ENCODE measurements at places on chromosomes 16 and 17.

DNA sequence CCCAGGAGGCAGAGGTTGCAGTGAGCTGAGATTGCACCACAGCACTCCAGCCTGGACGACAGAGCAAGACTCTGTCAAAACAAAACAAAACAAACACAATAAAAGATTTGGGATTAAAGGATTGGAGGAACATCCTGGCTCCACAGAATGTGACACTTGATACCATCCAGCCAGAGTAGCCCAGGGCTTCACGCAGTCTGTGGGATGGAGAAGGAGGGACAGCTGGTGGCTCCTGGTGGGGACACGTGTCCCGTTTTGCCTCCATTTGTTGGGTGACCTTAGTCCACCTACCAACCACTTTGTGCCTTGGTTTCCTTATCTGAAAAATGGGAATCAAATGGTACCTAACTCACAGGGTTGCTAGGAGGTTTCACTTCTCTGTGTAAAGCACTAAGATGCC lies 12.4 kb upstream of the CYB561 start:
- no peak for DNase-seq

DNA sequence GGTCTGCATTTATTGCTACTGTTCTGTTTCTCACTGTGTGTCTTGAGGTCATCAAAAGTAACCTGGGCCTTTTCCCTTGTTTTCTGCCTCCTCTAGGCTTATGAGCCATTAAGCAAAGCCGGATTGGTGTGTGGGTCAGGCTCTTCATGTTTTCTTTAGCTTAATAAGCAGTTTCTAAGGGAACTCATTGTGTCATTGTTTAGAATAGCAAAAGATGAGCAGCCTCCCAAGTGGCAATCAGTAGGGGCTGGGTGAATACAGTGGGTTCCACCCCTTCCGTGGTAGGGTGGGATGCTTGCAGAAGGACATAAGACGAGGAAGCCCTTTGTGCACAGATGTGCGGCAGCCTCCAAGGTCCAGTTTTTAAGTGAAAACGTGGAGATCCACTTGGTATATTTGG lies 34.5 kb downstream of the ABCC1 start:
- DNase-seq: no peak

DNA sequence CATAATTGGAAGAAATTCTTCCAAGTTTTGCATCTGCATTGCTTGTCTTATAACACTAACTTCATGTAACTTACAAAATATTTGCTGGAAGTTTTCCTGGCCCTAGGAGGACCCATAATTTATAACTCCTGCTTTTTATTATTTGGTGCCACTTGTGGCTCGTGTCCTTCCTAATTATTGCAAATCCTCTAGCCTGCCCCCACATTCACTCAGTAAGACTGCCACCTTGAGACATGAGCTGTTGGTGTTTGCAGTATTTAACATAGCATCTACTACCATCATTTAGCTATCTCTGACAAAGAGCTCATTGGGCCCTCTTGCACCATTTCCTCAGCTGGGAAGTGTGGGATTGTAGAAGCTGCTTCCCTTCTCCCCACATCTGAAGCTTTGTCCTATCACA lies 49.5 kb downstream of the FTO start:
- no peak for DNase-seq

GRCh38 chr17:45326626-45327025 lies 9.8 kb upstream of the MAP3K14 start:
- no peak for DNase-seq

GRCh38 chr17:10626390-10626789 lies 30.7 kb downstream of the MYH3 start:
- DNase-seq: no peak

GRCh38 chr17:14261406-14261805 lies 24.7 kb upstream of the CDRT15 start:
- DNase-seq: no peak

- DNase-seq: no peak
Observed at GRCh38 chr17:80930335-80931279, 61.0 kb upstream of the CHMP6 start.

DNA sequence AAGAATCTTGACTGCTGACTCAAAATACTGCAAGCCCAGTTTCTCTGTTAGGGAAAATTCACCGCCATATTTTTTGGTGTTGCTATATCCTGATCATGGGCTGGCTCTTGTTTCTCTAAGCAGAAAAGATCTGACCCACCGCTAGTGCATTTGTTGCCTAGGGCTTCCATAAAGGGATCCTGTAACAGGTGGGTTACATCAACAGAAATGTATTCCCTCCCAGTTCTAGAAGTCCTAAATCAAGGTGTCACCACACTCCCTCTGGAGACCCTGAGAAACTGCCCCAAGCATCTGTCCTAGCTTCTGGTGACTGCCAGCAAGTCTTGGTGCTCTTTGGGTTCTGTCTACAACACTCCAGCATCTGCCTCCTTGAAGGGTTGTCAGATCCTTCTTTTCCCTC lies 99.7 kb downstream of the MAF start:
- no peak for DNase-seq

GRCh38 chr17:79369532-79369931 lies 241.3 kb downstream of the RBFOX3 start:
- DNase-seq: no peak

GRCh38 chr17:45672301-45672700 lies 111.8 kb upstream of the CRHR1 start:
- no peak for DNase-seq

GRCh38 chr16:81451753-81452680 lies 7.4 kb downstream of the CMIP start:
- no peak for DNase-seq

DNA sequence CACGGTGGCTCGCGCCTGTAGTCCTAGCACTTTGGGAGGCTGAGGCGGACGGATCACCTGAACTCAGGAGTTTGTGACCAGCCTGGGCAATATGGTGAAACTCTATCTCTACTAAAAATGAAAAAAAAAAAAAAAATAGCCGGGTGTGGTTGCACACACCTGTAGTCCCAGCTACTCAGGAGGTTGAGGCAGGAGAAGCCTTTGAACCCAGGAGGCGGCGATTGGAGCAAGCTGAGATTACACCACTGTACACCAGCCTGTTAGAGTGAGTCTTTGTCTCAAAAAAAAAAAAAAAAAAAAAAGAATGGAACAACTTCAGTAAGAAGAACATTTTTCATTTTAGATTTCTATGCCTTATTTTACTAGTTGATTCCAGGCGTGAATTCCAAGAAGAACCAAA lies 2.7 kb downstream of the NUP85 start:
- no peak for DNase-seq

- DNase-seq: no peak
Observed at GRCh38 chr17:3669548-3669947, 936 bp downstream of the EMC6 start.

DNA sequence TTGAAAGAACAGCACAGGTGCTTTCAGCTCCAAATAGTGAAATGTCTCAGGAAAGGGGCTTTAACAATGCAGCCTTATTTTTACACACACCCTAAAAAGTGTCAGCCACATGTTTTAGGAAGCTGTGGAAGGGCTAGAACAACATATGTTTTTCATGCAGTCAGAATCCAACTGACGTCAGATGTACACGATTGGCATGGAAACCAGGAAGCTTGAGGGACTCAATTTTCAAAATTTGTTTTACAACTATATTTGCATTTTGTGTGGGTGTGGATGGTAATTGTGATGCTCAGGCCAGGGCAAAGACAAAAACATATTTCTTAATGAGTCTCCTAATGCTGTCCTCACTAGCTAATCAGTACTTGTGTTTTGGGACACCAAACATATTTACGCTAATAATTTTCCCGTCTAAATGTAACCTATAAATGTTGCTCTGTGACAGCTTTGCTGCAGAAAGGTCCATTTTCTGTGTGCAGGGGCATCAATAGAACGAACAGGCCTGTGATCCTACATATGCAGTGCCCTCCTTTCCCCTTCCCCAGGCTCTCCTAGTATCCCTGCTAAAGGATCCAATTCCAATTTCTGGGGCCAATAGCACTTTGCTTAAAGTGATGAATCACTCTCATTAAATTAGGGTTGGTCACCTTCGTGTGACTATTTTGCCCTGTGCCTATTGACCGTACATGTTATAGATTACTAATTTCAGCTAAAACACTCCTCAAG lies 434.0 kb upstream of the CDH5 start:
- peak; percentile 7 for DNase-seq

GRCh38 chr16:84677017-84677803 lies 22.6 kb upstream of the USP10 start:
- DNase-seq: no peak

DNA sequence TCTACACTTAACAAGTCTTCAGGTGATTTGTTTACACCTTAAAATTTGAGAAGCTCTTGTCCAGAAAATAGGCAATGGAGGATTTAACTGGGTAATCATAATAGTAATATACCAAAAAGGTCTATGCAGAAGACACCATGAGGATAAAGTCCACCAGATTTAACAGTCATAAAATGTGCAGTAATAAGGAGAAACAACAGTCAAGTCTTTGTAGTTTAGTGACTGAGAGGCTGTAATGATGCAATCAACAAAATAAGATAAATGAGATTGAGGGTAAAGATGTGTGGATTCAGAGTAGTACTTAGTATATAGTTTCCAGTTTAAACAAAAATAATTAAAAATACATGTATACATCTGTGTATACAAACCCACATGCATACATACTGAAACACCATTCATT lies 91.2 kb downstream of the STXBP4 start:
- no peak for DNase-seq

DNA sequence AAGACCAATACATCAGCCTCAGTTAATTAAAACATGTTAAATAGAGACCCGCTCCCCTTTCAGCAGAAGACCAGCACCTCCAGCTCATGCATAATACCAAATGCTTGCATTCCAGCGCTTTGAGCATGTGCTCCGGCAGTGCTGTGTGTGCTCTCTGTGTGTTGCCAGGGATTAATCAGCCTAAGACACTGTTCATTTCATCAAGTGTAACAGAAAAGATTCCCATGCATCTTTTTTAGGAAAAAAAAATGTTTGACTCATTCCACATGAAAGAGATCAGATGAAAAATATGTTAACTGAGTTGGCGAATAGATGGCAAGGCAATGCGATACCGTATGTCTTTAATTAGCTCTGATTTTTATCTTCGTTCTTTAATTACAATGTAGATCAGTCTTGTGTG lies 187.6 kb downstream of the RPTOR start:
- DNase-seq: peak; percentile 88

DNA sequence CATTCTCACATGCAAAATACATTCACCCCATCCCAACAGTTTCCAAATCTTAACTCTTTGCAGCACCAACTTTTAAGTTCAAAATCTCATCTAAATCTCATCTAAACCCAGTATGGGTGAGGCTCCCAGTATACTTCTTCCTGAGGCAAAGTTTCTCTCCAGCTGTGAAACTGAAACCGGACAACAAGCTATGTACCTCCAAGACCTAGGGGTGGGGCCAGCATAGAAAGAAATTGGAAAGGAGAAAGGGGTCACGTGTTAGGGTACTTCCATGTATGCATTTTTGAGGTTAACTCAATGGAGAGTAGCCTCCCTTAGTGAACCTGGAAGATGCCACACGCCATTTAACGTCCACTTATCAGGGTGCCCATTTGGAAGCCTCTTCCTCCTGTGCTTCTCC lies 23.9 kb upstream of the LRRC75A start:
- no peak for DNase-seq

GRCh38 chr17:16911141-16911937 lies 60.6 kb downstream of the TNFRSF13B start:
- DNase-seq: no peak

GRCh38 chr17:61494325-61495160 lies 42.3 kb downstream of the TBX4 start:
- DNase-seq: no peak

DNA sequence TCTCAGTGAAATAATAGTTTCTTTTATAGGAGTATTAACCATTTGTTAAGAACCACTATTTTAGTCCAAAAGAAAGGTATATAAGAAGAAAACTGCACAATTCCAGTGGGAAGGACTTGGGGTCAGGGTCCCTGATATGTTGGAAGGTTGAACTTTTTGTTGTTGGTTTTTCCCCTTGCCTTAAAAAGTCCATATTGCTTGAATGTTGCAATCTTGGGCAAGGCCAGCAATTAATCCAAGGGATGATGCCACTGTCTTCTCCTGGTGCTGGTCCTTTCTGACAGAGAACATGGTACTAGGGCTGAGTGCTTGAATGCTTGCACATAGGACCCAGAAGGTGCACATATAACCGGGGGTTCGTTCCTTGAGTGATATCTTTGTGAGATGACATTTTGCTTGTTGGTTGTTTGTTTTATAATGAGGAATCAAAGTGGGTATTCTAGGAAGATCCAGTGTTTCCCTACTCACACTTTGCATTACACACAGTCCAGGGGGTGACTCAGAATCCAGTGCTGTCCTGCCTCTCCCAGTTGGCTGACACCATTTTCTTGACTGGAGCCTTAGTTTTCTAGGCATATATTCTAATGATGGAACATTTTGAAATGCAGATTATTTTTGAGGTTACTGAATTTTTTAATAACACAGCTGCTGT lies 54.9 kb downstream of the SIAH1 start:
- DNase-seq: no peak

GRCh38 chr17:78653382-78653781 lies 76.2 kb upstream of the DNAH17 start:
- no peak for DNase-seq

DNA sequence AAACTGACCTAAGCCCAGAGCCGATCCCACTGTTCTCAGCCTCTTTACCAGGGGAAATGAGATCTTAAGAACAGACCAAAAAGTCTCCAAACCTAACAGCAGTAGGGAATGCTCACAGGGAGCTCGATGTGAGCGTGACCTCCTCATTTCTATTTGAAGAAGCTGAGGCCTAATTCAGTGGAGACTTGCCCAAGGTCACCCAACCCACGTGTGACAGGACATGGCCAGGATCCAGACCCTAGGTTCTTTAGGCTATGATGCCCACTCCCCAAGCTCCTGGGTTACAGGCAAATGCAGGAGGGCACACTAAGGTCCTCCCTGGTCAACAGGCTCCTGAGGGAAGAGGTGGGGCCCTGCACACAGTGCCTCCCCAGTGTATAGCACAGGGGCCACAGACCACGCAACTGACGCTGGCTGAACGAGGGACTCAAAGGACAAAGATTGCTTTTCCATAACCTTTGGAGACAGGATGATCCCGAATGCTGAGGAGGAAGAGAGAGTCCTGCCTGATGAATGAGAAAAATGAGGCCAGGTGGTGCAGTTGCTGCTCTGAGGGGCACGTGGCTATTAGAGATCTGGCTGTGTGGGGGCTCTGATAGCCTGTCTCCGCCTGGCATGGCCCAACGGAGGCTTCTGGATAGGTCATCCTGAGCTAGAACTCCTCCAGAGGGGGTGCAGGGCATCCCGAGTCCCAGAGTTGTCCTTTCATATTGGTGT lies 24.0 kb downstream of the MAP3K14 start:
- no peak for DNase-seq

Measured in fibroblast of skin of left quadriceps (primary cell).